ENCODE measurements at places on chromosomes 1 and 21.

DNA sequence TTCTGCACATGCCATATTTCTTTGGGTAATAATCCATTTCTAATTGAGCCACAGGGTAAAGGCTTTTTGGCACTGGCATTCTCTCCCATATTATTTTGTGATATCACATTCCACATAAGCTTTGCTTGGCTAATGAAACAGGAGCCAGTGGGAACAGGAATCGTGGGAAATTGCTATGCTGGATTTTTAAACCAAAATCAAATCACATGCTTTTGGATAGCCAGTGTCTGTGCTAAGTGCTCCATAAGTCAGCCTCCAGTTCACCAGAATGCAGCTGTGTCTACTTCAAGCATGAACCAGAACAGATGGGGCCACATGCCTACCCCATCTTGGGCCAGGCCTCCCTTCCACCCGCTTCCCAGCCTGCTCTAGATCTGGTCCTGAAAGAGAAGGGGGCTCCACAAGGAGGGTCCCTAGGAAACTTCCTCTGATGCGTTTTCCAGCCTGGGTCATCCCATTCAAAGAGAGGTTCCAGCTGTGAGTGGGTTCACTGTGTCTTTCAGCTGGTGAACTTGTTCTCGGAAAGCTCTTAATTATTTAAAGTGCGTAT is 131.2 kb upstream of the COA6 start:
- no peak for DNase-seq

GRCh38 chr1:176603696-176604095 is 140.7 kb downstream of the PAPPA2 start:
- no peak for DNase-seq

- DNase-seq: peak; percentile 91
These were observed 2.0 kb upstream of the PIP5K1A start for GRCh38 chr1:151196292-151196800.

- DNase-seq: peak; percentile 59
These were observed 66.3 kb upstream of the DIRAS3 start for GRCh38 chr1:68116643-68117235.

- no peak for DNase-seq
These were observed 67.8 kb upstream of the BCAR3 start for GRCh38 chr1:93749487-93749886.

- DNase-seq: no peak
These were observed 370.6 kb downstream of the SIPA1L2 start for GRCh38 chr1:232259333-232259732.

GRCh38 chr21:41851090-41851790 is 27.9 kb downstream of the PRDM15 start:
- no peak for DNase-seq

DNA sequence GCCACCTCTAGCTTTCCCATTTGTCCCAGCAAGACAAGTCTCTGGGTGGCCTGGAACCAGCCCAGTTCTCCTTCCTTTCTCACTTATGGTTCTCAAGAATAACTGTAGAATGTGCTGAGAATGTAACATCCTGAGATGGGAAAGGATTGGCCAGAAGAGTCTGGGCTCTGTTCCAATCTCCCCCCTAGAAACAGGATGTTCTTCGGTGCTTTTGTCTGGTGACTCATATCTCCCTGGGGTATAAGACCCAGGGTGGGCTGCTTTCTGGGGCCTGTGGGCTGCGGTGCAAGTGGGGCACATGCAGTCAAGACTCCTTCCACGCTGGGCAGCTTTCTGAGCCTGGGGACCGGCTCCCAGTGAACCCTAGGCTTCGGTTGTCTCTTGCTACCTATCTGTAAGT is 251.2 kb upstream of the POU3F1 start:
- no peak for DNase-seq

GRCh38 chr1:155324717-155325602 is 4.3 kb downstream of the RUSC1 start:
- peak; percentile 81 for DNase-seq

DNA sequence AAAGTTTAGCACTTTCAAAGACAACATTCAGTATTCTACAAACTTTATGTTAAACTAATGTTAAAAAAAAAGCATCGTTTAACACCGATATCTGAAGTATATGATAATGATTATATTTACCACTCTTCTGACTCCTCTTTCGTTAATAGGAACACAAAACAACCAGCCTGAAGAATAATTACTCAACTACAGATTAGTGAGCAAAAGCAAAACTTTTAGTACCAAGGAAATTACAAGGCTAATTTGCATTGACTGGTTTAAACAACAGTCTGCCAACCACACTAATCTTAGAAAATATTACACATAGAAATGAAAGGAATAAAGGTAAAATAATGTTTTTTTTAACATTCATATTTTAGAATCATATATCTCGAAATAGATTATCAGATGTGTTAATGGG is 500.7 kb downstream of the LMO4 start:
- no peak for DNase-seq

DNA sequence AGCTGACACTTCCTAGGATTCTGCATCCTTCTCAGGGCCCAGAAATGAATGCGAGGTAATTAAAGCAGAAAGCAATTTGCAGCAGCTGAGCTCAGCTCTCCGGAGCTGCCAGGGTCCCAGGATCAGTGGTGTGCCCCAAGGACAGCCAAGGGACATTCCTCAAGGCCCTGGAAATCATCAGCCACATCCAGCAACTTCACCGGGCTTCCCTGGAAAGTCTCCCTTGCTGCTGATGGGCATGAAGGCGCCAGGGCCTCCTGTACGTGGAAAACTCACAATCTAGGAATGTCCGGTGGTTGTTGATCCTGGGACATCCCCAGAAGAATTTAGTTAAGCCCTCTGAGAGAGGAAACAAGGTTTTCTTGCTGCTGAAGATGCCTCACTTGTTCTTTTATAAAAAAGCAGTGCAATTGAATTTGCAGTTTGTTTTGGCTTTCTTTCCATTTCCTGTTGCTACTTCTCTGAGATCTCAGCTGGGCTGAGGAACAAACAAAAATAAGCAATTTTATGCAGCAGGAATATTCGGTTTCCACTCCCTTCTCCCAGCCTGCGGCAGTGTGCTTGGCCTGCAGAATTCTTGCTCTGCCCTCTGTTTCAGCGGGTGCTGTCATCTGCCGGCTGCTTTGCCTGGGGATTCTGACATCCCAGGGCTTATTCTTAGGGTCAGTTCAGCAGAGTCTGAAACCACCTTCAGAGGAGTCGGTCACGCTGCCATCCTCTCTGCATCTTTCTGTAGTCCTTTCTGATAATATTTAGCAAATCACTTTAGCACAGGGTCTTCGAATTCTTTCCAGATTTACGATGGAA is 85.9 kb downstream of the TCP10L start:
- peak; percentile 76 for DNase-seq

DNA sequence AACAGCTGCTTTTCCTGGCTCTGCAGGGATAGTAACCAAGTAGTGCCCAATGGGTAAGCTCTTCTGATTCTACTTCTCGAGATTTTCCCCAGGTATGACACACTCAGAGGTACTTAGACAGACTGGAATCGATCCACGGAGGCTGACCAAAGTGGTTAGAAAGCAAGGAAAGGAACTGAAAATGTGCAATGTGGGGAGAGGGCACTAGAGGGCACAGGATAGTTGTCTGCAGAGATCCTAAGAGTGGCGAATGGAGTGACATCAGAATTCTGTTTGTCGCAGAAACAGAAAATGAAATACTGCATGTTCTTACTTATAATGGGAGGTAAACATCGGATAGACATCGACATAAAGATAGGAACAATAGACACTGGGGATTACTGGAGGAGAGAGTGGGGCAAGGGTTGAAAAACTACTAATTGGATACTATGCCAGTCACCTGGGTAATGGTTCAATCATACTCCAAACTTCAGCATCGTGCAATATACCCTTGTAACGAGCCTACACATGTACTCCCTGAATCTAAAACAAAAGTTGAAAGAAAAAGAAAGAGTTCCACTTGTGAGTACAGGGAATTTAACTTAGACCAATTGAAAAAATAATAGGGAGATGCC is 23.3 kb downstream of the CYP2J2 start:
- DNase-seq: peak; percentile 29

DNA sequence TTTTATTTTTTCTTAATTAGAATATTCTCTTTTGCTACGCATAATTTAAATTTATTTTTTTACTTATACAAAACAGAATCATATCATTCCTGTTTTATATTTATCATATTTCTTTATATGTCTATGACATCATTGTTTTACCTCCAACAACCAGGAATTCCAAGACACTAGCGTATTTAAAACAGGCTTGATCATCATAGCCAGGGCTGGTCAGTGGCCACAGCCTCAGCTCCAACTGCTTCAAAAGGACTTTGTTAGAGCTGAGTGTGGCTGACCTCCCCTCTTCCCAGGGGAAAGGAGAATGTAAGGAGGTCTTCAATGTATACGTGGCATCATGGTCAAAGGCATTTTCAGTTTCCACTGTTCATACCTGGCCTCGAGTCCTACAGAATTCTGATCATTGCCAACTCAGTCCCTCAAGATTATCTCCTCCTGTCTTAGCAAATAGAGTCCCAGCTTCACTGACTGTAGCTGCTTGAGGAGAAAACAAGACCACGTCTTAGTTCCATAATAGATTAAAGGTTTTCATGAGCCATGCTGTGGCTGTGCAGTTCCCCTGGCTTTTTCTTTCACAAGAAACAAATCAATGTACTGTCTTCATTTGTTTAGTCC is 444.0 kb downstream of the PTPRC start:
- DNase-seq: no peak

GRCh38 chr1:78619803-78620579 is at the start of gene IFI44L:
IFI44L (plus strand) TSS chr1:78620448; CDS start chr1:78627916, 7,468 bp downstream.
- peak; percentile 80 for DNase-seq

DNA sequence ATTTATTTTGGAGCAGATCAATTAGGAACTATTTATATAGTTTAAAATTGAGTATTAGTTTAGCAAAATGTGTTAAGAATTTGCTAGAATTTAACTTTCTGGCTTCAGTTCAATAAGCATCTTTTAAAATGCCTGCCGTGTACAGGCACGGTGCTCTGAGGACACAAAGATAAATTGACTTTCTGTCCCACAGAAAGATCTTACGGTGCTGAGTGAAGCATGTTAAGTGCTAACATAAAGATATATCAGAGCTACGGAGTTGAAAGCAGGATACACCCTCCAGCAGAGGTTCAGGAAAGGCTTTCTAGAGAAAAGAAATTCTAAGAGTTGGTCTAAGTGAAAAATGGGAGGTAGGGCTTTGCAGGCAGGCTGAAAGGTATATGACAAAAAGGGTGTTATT is 305.4 kb downstream of the GRIK1 start:
- no peak for DNase-seq

DNA sequence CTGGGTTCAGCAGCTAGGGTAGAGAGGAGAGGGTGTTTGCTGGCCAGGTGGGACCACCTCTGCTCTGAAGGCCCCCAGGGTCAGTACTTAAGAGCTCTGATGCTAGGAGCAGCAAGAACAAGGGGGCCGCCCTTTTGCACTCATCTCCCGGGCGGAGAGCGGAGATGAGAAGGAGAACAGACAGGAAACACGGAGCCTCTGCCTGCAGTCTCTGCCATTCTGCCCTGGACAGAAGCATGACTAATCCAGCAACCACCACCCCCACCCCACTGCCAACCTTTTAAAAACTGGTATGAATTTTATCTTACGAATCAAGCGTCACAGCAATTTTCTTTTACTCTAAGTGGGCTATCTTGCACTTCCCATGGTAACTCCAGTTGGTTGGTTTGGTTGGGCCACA is 34.5 kb downstream of the PARP1 start:
- no peak for DNase-seq

DNA sequence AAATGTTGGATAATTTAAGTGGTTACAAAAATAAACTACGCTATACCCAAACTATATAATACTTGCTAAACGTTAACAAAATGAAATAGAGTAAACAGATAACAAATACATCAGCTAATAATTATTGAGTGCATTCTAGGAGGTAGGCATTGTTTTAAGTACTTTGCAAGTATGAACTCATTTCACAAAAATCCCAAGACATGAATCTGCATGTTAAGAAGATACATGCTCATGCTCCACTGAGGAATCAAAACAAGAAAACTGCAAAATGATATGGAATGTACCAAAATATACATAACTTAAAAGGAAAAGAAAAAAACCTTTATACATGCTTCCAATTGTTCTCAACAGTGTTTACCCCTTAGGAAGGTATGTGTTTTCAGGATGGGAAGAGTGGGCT is 2.5 kb downstream of the FRRS1 start:
- peak; percentile 9 for DNase-seq

DNA sequence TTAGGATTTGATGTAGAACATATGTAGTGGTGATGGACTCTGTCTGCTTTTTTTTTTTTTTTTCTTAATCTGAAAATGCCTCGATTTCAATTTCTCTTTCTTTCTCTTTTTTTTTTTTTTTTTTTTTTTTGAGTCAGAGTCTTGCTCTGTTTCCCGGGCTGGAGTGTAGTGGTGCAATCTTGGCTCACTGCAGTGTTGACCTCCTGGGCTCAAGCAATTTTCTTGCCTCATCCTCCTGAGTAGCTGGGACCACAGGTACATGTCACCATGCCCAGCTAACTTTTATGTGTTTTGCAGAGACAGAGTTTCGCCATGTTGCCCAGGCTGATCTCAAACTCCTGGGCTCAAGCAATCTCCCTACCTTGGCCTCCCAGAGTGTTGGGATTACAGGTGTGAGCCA is 17.4 kb downstream of the MAST2 start:
- peak; percentile 12 for DNase-seq

- no peak for DNase-seq
These were observed 41.8 kb downstream of the MRPS6 start for GRCh38 chr21:34115160-34115559.

DNA sequence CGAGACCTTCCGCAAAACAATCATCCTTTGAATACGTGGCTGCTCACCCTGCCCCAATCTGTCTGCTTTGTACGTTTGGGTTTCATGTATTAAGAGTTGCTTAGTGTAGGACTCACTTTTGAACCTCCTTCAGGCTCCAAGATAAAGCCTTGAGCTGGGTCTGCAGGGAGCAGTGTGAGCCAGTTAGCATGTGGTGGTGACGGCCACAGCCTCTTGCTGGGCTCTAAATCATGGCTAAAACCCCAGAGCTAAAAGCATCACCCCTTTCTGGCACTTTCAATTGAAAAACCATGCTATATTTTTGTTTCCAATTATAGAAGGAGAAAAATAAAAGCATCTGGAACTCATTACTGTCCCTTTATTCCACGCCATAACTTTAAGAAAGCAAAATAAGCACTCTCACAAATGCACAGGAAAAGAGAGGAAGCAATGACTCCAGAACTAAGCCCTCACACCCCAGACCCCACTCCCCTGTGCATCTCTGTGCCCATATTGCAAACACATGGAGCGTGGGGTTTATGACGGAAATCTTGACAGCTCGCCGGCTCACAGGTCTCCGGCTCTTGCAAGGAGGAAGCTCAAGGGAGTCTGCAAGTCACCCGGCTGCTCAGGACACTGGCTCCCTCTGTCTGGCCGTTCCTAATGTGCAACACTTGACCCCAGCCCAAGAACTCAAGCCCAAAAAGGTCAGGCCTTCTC is 135.5 kb downstream of the MIS18A start:
- DNase-seq: peak; percentile 53

GRCh38 chr1:100506217-100506616 is 31.7 kb upstream of the GPR88 start:
- DNase-seq: no peak

DNA sequence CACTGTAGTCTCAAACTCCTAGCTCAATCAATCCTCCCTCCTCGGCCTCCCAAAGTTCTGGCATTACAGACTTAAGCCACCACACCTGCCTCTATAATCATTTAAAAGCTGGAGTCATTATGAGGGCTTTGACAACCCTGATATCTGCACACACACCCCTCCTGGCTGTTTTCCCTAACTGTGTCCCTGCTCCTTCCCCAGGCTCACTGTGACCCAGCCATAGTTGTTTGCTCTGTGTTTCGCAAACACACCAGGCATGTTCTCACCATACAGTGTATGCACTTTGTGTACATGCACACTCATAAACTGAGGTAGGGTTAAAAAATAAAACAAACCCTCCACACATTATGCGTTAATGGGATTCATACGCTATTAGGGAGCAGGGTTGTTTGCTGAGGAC is 21.8 kb upstream of the IL20 start:
- no peak for DNase-seq

Data from GM23248 (cell line).